ENCODE measurements at places on chromosomes 7 and 10.

DNA sequence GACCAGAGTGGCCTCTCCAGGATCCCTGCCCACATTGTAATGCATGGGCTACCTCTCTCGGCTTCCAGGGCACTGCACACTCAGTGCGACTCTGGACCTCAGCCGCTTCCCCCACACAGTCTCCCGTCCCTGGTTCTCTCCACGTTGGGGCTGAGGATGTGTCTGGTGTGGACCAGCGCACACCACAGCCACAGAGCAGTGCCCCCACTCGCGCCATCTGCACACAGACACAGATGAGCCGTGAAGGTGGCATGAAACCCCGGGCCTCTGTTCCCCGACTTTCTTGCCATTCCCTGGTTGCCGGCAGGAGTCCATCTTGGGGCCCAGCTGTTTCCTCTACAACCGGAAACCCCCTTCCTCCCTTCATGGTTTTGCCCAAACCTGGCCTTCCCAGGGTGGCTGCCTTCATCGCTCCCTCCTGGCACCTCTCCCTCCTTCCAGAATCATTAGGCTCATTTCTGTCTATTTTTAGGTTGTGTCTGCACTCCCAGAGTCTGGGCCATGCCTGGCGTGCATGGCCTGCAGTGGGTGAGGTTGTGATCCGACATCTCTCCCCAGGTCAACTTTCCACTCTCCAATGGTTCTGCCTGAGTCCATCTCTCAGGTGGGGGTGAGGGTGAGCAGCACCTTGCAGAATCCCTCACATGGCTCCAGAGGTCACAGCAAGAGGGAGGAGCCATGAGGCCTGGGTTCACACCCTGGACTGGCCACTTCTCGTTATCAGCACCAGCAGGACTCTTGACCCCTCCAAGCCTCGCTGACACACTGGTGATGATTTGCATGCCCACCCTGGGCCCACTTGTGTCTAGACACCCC lies 10.1 kb downstream of the RASGEF1A start:
- DNase-seq = no peak

DNA sequence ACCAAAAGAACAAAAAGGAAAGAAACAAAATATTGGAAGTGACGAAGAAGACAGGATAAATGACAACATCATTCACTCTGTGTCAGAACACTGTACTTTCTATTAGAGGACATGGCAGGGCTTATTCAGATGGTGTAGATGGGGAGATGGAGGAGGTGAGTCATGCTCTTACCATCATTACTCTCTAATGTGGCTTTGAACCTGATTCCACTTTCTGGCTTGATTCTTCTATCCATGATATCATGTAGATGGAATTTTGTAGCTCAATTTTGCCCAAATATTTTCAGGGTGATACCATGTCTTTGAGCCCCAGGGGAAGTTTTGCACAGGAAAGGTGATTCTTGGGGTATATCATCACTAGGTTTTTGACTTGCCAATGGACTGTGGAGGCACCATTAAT lies 91.7 kb downstream of the CFAP58 start:
- no peak for DNase-seq

- DNase-seq = no peak
These were observed 80.2 kb downstream of the FAM241B start for GRCh38 chr10:69710008-69710888.

GRCh38 chr7:157923903-157924630 lies 587.3 kb downstream of the DNAJB6 start:
- no peak for DNase-seq

DNA sequence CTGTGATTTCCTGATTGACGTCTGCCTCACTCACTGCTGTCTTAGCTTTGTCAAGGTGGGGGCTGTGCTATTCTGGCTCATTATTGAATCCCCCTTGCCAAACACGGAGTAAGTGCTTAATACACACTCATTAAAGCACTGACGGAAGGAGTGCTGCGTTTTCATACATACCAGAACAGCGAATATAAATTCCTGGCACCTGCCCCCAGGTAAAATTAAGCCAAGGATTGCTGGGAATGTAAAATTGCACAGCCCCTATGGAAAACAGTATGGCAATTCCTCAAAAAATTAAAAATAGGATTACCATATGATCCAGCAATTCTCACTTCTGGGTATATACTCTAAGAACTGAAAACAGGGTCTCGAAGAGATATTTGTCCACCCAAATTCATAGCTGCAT lies 6.6 kb downstream of the KLRG2 start:
- DNase-seq = no peak

- DNase-seq = peak; percentile 87
These were observed 67.2 kb downstream of the THNSL1 start for GRCh38 chr10:25083546-25084111.

DNA sequence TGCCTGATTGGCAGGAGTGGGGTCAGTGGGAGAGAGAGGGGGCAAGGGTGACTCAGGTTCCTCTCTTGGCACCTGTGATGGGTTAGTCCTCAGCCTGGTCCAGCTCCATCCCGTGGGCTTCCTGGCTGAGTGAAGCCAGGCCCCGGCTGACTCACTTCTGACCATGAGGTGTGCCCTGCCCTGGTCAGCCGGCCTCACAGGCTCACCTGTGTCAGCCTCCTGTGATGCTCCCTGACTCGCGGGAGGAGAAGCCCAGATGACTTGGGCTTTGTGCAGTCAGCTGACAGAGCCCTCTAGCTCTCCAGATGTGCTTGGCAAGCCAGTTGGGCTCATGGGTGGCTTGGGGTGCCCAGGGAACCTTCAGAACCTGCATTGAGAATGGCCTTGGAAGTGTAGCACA lies 16.0 kb upstream of the PPIF start:
- DNase-seq = no peak

GRCh38 chr10:101839002-101839401 lies 4.6 kb downstream of the KCNIP2 start:
- DNase-seq = no peak

- DNase-seq = no peak
These were observed 23.8 kb upstream of the PLAC9 start for GRCh38 chr10:80108576-80109239.

- no peak for DNase-seq
These were observed 14.9 kb upstream of the DNTT start for GRCh38 chr10:96289218-96289910.

DNA sequence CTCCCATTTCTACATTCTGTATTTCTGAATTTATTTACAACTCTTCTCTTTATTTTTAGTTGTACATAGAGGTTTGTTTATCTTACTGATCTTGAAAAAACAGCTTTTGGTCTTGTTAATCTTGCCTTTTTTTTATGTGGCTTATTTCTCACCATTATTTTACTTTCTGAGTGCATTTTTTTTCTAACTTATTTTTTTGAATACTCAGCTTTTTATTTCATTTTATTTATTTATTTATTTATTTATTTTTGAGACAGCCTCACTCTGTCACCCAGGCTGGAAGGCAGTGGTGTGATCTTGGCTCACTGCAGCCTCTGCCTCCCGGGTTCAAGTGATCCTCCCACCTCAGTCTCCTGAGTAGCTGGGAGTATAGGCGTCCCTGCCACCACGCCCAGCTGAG lies 23.9 kb downstream of the CUX1 start:
- no peak for DNase-seq

- no peak for DNase-seq
These were observed 196.4 kb downstream of the ANKRD7 start for GRCh38 chr7:118420888-118421287.

DNA sequence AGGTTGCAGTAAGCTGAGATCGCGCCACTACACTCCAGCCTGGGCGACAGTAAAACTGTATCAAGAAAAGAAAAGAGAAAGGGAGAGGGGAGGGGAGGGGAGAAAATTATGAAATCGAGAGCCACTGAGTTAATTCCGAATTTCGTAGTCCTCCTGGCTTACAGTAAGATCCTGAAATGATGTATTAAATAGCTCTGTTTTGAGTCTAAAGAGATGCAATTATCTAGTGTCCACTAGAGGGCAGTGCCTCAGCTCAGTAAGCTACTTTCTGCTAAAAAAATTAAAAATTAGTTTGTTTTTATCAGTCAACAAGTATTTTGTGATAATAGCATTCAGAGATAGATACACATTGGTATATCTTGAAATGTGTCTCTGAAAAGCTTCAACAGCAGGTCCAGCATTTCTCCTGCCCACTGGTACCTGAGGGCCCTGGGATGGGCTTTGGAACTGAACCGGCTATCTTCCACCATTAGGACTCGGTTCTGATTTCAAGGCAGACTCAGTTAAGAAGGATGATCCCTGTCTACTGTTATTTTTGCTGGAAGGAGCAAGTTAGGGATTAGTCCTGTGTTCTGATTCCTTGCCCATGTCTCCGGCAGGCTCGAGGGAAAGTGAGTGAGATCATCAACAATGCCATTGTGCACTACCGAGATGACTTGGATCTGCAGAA lies 19.5 kb downstream of the TSPAN33 start:
- DNase-seq = no peak

DNA sequence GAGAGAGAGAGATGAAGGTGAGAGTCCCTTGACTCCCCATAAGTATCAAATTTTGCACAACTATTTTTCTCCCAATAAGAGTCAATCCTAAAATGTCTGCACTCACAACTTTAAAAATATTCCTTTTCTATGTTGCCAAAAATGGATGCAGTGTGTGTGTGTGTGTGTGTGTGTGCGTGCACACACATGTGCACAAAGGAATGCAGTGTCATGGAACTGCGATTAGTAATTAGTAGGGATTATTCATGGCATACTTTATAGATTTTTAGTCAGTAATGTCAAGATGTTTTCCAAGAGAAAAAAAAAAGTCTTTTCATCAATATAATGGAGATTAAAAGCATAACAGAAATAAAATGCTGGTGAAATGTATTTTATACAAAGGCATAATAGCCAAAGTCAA lies 179.1 kb upstream of the LRRTM3 start:
- no peak for DNase-seq

DNA sequence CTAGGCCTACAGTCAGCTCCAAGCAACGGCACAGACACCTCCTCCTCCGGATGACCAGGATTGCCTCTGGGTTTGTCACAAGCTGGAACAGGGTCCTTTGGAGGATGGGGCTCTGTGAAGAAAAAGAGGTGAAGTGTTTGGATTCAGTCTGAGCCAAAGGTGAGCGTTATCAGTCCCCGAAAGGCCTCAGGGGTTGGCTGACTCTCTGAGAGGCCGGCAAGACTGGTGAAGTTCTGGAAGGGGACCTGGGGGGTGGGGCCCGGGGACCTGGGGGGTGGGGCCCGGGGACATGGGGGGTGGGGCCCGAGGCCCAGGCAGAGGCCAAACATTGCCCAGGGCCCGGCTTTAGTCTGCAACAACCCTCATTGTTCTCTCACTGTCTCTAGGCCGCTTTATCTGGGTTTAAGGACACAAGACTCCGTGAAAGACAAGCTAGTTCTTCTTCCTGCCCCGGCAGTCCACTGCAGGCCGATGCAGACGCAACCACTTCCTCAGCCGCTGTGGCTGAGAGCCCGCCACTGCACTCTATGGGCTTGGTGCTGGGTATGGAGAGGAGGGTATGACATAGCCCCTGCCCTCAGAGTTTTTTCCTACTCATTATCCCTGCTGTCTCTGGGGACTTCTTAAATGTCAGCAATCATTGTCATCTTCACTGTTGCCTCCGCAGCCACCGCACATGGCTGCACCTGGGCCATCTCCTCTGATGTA lies 27.4 kb upstream of the PSAP start:
- DNase-seq = no peak

DNA sequence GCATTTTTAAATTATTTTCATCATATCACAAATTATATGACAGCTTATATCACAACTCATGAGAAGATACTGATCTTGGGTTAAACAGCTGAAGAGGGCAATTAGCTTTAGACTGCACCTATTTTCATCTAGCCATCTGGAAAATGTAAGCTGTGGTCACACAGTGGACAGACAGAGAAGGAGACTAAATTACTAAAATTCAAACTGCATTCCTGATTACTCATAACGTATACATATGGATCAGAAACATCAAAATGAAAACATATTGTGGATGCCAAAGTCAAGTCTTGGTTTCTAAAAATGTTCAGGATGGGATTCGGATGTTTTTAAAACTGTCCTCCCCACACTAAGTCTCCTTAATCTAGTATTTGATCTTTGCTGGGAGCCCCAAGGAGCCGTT lies 6.6 kb downstream of the BBIP1 start:
- DNase-seq = no peak

DNA sequence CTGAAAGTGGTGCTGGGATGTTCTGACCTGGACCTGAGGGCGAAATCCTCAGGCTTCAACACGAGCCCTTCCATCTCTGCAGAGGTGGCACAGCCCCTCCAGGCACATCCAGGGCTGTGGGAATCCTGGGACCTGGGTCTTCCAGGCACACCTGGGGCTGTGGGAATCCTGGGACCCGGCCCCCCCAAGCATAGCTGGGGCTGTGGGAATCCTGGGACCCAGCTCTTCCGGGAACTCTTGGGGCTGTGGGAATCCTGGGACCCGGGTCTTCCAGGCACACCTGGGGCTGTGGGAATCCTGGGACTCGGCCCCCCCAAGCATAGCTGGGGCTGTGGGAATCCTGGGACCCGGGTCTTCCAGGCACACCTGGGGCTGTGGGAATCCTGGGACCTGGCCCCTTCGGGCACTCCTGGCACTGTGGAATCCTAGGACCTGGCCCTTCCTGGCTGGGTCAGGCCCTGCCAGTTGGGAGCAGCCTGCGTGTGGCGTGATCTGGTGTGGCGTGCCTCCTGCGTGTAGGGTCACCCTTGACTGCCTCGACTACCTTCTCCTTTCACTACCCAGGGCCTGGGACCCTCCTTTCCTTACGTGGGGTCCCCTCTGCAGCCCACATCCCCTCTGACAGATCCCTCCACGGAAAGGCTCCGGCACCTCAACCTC lies 124.0 kb downstream of the WDR37 start:
- DNase-seq = no peak

DNA sequence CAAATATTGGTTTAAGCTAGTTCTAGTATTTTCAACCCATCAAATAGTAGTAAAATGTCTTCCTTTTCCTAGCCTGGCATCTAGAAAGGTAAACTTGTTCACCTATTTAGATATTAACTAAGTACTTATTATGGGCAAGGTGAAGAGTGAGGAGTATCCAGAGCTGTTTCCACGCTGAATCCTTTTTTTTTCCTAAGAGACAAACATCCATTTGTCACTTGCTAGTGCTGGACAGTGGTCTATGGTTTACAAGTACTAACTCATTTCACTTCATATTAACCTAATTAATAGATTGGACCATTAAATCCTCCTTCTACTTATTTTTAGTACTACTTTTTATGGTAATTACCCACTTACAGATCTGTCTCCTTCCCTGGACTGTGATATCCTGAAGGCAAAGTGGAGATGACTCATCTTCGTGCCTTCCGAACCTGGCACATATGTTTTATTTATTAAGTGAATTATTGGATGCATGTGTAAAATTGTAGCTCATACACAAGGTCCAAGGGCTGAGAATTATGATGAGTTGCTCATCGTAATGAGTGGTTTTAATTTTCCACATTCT lies 159.6 kb upstream of the IGFBP3 start:
- no peak for DNase-seq

Data from globus pallidus (tissue), 1 donor.